ENCODE measurements at places on chromosomes 16 and 17.

- no peak for DNase-seq
Observed at GRCh38 chr17:957856-958421, 21.6 kb downstream of the NXN start.

GRCh38 chr17:78237401-78238012 is 6.1 kb downstream of the TMEM235 start:
- DNase-seq: no peak

DNA sequence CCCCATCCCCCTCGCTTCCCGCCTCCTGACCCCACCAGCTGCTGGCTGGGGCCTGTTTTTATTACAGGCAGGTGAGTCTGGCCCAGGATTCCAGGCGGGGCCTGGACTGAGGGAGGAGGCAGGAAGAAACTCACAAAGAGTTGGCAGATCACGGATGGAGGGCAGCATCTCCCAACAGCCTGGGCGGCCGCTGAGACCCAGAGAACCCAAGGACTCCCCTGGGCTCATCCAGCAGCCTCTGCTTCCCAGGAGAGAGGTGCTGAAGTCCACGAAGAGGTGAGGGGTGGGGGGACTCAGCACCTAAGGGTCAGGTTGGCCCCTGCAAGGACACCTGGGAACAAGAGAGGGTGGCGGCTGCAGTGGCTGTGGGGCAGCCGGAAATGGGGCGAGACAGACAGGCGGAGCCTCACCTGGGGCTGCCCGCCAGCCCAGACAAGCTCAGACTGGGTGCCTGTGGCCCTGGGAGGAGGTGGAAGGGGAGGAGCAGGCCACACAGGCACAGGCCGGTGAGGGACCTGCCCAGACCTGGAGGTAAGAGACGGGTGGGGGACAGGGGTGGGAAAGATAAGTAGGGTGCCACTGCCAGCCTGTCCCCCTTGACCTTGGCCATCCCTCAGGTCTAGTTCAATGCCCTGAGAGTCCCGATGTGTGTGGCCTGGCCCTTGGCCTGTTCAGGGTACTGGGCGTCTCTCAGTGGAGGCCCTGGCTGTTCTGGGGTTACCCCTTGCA is 8.7 kb upstream of the ADGRG1 start:
- peak; percentile 91 for DNase-seq

- DNase-seq: no peak
Observed at GRCh38 chr17:41652461-41652970, 28.1 kb upstream of the KRT17 start.

DNA sequence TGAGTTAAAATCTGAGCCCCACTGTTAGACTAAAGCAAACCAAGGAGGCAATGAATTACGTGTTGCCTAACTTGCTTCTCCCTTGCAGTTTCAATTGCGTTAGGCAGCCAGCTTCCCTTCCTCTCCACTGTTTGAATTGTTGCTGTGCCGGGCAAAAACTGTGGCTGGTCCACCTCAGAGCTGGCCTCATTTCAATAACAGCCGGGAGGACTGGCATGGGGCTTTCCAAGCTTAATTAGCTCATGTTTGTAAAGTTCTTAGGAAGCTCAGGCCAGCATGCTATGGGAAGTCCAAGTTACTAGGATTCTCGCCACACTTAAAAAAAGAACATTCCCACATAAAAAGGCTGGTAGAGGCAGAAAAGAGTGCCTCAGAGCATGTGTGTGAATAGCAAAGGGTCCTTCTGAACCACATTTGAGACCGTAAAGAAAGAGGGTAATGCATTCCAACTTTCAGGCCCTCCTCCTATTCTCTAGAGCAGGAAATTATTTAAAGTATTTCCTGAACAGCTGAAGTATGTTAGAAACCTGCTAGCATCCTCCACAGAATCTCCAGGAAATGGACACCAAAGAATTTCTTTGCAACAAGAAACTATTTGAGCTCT is 79.0 kb upstream of the SMURF2 start:
- no peak for DNase-seq

GRCh38 chr16:7976563-7976962 is 613.7 kb downstream of the TMEM114 start:
- no peak for DNase-seq

DNA sequence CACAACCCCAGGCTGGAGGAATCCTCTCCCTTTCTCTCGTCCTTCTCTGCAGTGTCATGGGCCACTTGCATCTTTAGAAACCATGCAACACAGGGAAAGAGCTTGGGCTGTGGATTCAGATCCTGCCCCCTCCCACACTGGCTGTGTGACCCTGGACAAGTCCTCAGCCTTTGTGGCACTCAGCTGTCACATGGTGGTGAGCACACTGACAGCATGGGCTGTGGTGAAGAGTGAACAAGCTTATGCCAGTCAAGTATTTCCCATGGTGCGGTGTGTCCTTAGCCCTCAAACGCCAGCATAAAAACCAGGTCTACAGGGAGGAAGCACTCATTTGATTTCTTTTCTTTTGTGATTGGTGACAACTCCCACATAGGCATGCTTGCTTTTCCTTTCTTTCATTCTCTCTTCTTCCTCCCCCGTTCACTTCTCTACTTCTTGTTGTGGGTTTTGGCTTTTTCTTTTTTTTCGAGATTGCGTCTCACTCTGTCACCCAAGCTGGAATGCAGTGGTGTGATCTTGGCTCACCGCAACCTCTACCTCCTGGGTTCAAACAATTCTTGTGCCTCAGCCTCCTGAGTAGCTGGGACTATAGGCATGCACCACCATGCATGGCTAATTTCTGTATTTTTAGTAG is 314.2 kb downstream of the CPPED1 start:
- DNase-seq: no peak

GRCh38 chr17:35616536-35616935 is 29.4 kb downstream of the AP2B1 start:
- no peak for DNase-seq

GRCh38 chr17:47781397-47781796 is 40.2 kb downstream of the OSBPL7 start:
- DNase-seq: no peak

DNA sequence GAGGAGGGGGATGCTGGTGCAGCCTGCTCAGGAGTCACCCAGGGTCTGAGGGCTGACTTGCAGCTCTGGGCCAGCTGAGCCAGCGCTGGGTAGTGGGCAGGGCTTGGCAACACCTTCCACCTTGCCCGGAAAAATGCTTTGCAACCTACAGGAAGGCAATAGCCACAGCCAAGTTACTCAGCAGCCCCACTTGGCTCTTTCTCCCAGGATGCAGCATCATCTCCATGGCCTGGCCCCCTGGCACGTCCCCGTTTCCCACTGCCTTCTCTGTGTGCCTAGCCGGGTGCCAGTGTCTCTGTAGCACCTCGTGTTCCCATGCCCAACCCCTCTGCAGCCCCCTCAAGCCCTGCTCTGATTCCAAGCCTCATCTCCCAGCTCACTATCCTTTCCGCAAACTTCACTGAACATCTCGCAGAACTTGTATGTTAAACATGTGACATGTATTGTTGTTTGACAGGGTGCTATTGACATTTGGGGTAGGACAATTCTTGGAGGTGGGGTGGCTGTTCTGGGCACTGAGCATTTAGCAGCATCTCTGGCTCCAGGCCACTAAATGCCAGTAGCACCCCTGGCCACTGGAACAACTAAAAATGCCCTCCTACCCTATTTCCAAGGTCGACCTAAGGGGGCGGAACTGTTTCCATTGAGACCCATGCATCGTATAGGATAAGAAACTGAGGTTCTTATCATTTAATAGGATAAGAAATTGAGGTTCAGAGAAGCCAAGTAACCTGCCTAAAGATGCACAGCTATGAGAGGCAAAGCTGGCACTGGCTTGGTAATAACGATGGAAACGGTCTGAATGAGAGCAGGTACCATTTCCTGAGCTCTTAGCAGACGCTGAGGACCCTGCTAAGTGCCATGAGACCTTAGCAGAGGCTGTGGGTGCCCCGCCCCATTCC is 12.2 kb downstream of the DEXI start:
- peak; percentile 40 for DNase-seq

GRCh38 chr17:63573634-63574033 is 23.4 kb downstream of the DCAF7 start:
- DNase-seq: no peak

DNA sequence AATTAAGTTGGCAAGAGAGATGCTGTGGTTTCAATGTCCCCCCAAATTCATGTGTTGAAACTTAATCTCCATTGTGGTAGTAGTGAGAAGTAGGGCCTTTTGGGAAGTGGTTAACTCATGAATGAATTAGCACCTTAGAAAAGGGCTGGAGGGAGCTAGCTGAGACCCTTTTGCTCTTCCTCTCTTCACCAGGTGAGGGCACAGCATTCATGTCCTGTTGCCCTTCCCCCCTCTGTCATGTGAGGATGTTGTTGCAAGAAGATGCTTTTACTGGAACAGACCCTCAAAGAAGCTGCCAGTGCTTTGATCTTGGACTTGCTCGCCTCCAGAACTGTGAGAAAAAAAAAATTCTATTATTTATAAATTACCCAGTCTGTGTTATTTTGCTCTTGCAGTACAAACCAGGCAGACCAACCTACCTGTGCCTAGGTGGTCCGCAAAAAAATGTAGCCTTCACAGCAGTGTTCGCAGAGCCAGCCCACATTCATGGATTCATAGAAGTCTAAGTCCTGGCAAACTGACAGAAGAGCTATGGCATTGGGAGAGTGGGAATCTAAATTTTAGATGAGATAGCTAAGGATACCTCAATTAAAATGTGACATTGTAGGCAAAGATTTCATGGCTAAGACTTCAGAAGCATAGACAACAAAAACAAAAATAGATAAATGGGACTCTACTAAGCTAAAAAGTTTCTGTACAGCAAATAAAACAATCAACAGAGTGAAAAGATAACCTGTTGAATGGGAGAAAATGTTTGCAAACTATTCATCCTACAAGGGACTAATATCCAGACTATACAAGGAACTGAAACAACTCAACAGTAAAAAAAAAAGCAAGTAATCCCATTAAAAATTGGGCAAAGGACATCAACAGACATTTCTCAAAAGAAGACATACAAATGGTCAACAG is 32.0 kb upstream of the ABCA5 start:
- DNase-seq: no peak

DNA sequence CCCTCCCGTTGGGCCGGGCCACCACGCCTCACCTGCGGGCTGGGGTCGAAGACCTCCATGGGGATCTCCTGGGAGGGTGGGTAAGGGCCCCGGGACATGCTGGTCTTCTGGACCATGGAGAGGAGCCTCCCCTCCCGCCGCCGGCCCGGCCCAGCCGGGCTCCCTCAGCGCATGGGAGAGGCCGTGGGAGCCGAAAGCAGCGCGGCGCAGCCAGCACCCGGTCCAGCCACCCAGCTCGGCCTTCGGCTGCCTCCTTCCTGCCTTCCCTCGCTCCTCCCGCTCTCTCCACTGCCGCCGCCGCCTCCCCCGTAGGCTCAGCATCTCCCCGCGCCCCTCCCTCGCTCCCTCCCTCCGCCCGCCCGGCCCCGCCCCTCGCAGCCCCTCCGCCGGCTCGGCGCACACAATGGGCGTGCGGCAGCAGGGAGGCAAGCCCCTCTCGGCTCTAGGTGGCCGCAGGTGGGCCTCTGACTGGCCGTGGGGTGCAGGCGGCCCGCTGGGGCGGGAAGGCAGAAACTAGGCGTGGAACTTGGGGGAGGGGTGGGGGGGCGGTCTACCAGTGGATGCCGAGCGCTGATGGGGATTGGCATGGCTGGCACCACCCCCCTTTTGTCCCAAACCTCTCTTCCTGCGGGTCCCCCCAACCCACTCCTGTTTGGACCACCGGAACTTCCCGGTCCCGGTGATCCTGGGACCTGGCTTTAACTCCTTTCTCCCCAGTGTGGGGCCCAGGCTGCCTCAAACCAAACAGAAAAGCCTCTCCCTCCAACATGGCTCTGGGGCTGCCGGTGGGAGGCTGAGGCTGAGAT is at the start of gene CACNB1:
Gene CACNB1 (minus strand): TSS at position 290 of the 806 bp plus-strand sequence. CDS start 174 bp downstream, at position 116.
- peak; percentile 70 for DNase-seq

GRCh38 chr16:53456625-53457024 is 22.4 kb downstream of the RBL2 start:
- no peak for DNase-seq

DNA sequence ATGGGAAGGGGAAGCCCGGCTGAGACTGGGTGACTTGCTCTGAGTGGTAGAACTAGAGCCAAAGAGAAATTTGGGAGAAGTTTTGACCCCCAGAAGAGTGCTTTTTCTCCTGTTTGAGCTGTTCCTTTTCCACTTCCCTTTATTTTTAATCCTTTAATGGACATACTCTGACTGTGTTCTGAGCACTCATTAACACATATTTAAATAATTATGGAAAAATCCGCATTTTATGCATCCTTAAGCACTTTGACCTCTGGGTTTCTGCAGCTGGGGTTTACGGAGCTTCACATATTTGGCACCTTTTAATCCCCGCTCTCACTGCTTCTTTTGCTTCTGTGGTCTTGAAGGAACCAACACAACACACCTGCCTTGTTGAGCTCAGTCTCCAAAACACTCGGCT is 114.7 kb downstream of the FOXL1 start:
- DNase-seq: no peak

DNA sequence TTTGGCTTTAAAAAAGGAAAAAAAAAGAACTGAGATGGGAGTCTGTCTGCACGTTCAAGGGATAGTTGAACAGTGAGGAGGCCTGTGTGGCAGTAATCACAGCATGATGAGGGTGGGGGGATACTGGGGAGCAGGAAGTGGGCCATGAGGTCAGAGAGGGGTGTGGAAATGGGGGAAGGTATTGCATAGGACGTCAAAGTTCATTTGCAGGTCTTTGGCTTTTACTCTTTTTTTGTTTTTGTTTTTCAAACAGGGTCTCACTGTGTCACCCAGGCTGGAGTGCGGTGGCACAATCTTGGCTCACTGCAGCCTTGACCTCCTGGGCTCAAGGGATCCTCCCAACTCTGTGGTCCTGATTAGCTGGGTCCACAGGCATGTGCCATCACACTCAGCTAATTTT is 19.0 kb downstream of the WWP2 start:
- DNase-seq: no peak

GRCh38 chr17:10698096-10698818 is 863 bp downstream of the ADPRM start:
- peak; percentile 21 for DNase-seq

DNA sequence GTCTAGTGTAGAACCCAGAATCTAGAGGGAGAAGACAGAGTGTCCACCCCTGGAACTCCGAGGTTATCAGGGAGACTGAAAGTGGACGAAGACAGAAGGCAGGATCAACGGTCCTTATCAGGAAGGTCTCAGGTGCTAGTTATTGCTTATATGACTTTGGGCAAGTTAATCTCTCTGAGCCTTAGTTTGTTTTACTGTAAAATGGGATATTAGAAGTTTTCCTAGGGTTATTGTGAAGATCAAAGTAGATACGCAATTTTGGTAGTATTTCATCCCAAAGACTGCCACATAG is 1.2 kb downstream of the RNF167 start:
- DNase-seq: no peak

- DNase-seq: no peak
Observed at GRCh38 chr17:47315451-47316266, 8.1 kb upstream of the EFCAB13 start.

GRCh38 chr17:640436-640835 is 74.2 kb downstream of the VPS53 start:
- DNase-seq: no peak

DNA sequence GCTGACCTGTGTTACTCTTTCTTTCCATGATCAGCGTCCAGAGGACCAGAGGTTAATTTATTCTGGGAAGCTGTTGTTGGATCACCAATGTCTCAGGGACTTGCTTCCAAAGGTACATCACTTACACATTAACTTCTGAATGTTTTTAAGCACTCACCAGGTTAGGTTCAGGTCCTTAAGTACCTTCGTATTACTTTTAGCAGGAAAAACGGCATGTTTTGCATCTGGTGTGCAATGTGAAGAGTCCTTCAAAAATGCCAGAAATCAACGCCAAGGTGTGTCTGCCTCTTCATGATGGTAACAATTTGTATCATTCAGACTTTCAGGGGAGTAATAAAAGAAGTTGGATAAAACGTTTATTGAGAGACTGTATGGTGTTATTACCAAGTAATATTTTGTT is 3.3 kb downstream of the HERPUD1 start:
- no peak for DNase-seq

All from mucosa of descending colon (tissue), 3 donors.